ENCODE measurements at places on chromosomes 3 and 15.

DNA sequence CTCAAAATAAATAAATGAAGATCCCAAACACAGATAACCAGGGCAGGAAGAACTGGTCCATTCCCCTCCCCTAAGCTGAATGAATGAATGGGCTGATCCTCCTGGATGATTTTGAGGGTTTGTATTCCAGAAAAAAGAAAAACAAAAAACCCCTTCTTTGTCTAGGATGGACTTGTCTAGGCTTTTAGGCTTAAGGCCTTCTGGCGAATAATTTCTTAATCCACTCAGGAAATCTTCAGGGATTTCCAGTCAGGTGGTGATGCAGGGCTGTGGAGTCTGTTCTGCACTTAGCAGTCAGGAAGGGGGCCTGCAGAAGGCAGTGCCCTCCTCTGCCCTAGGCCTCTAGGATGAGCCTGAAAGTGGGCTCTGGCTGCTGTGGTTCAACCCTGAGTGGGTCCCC is 52.1 kb downstream of the BDH1 start:
- no peak for DNase-seq

DNA sequence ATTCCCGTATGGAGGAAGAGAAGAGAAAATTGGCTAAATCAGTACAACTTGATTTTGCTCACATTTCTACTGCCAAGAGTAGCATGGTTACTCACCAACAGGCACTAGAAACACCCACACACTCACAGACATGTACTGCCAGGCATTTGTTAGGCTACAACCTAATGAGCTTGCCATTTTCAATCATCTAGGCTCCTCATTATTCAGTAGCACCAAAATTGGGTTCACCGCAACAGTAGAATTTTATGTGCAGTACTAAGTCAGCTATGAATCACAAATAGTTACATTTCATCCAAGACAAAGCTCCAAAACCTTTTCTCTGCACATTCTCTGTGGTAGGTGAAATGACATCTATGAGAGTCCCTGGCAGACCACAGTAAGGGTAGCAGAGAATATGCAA is 15.0 kb upstream of the THUMPD3 start:
- no peak for DNase-seq

DNA sequence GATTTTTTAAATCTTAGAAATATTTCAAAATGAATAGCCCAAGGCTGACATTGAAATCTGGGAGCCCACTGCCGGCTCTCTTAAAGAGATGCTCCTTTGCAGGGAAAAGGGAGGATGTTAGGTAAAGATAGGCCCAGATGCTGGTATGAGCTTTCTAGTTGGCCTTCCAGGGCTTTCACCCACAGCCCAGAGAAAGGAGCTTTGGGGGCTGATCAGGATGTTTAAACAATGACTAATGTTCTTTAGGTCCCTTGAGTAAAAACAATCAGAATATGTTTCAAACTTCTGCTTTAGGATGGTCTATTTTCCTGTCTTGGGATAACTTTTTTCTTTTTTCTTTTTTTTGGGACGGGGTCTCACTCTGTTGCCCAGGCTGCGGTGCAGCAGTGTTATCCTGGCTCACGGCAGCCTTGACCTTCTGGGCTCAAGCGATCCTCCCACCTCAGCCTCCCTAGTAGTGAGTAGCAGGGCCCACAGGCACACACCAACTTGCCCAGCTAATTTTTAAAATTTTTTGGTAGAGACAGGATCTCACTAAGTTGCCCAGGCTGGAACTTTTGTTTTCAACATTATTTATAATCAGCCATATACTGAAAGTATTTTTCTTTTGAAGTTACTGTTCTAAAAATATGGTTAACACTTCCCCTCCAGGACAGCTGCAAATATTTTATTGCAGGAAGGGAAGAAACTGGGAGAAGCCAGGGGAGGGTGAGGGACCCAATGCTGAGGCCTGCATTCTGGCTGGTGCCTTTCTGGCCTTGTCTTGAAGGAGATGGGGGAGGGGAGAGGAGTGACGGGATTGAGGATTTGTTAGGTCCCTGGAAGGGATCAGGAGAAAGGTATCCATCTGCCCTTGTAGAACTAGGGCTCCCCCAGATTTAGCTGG is 70.1 kb downstream of the TRAK1 start:
- DNase-seq: no peak

GRCh38 chr3:112602217-112602838 is 38.6 kb downstream of the CCDC80 start:
- DNase-seq: no peak

DNA sequence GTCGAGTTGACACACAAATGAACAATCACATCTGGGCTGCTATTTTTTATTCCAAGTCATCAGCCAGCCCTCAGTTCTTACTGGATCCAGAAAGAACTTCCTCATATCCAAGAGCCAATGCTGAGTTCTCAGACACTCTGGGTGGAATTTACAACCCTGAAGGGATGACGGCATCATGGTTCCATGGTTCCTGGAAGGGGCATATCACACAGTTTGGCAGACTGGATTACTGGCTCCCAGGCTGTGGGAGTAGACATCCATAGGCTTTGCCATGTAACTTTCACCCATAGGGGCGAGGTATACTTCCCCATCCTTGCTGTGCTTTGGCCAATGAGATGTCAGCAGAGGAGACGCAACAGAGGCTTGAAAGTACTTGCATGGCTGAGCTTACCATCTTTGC is 26.9 kb upstream of the KBTBD12 start:
- DNase-seq: no peak
